NCI-H2081 treated with DMSO at 0.1 percent for 48 hours (cell line): ENCODE measurements at places on chromosomes 13 and 19.

DNA sequence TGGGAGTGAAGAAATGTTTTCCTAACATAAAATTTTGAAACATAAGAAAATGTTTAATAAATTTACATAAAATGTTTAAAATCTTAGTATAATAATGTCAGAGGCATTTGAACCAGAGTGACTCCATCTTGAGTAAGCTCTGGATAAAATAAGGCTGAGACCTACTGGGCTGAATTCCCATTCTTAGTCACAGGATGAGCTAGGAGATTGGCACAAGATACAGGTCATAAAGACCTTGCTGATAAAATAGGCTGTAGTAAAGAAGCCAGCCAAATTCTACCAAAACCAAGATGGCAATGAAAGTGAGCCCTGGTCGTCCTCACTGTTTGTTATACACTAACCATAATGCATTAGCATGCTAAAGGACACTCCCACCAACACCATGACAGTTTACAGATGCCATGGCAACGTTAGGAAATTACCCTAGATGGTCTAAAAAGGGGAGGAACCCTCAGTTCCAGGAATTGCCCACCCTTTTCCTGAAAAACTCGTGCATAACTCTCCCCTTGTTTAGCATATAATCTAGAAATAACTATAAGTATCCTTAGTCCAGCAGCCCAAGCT is 1184.0 kb downstream of the UQCRFS1 start:
- DNase-seq = no peak

GRCh38 chr19:39469036-39469435 is 11.6 kb upstream of the TIMM50 start:
- no peak for DNase-seq

DNA sequence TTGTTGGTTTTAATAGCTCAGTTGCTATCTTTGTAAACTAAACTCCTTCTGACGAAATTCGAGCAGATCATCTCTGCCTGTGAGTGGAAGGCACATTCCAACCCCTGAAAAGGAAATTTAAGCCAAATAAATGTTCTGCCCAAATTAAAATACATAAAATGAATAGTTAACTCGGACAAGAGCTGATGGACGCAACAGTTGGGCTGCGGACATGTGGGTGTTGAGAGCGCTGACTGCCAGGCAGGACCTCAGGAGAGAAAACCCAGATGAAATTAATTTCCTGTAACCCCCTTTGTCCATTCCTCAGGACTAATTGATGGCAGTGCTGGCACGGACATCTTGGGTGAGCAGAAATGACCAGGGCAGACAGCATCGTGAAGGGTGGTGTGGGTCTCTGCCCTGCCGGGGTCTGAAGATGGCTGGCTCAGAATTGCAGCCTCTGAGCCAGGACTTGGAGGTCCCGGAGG is 86.5 kb downstream of the TSHZ3 start:
- DNase-seq = no peak

DNA sequence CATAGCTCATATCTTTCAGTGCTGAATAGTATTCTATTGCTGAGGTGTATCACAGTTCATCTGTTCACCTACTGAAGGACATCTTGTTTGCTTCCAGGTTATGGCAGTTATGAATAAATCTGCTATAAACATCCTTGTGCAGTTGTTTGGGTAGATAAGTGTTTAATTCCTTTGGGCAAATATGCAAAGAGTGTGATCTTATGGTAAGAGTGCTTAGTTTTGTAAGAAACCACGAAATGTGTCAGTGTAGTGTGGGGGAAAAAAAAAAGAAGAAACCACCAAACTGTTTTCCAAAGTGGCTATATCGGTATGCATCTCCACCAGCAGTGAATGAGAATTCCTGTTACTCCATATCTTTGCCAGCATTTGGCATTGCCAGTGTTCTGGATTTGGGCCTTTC is 93.3 kb downstream of the PIBF1 start:
- DNase-seq = no peak

DNA sequence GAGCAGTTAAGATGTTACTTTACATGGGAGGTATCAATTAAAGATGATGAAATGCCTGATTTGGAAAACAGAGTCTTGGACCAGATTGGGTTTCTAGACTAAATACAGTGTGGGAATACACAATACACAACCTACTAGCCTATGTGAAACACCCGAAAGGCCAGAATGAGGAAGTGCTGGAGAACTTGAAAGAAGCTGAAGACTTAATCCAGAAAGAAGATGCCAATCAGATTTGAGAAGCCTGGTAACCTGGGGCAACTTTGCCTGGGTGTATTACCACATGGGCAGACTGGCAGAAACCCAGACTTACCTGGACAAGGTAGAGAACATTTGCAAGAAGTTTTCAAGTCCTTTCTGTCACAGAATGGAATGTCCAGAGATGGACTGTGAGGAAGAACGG is 43.2 kb downstream of the N4BP2L1 start:
- no peak for DNase-seq

DNA sequence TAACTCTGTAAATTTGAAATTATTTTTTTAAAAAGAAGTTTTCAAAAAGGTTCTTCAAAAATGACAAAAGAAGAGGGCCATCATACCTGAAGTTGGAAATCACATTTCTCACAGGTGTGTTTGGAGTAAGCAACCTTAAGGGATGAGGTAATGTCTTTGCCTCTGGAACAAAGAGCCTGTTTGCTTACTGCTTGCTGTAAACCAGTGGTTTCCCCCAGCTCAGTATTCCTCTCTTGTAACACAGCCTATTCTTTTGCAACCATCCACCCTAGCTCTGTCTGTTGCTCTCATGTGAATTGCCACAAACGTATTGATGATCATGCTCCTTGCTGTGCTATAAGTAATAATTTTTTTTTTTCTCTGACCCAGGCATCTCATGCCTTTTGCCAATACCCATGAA is 38.1 kb downstream of the UCHL3 start:
- DNase-seq = no peak
